T-cell (primary cell): ENCODE measurements at places on chromosomes 1 and 21. TPM values are rescaled to one million over a fixed set of nuclear protein-coding genes. Genes with fewer than 3 reads are reported as not detected.

Gene LCE2B
- not detected for total RNA-seq

DNA sequence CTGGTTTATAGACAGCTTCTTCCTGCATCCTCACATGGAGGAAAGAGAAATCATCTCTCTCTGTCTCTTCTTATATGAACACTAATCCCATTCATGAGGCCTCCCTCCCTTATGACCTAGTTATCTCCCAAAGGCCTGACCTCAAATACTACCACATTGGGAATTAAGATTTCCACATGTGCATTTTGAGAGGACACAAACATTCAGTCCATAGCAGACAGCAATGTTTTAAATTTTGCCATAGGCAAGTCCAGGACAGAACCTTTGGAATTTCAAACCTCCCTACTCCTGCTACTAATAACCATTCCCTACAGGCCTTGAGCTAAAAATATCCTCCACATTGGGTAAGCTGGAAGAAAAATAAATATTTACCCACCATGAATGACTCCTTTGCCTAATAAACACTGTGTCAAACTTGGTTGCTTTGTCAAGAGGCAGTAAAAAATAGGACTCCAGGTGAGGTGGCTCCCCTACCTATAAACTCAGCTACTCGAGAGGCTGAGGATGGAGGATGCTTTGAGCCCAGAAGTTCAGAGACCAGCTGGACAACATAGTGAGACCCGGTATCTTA is 113.7 kb downstream of the ZNF281 start:
- DNase-seq, result no peak

Gene KRTAP12-3
- total RNA-seq, result not detected

- no peak for DNase-seq
Observed at GRCh38 chr1:37732111-37732780, 32.7 kb downstream of the EPHA10 start.

Gene SLAMF9
- total RNA-seq, result not detected

GRCh38 chr1:149979245-149979971 is 31.1 kb downstream of the OTUD7B start:
- no peak for DNase-seq

DNA sequence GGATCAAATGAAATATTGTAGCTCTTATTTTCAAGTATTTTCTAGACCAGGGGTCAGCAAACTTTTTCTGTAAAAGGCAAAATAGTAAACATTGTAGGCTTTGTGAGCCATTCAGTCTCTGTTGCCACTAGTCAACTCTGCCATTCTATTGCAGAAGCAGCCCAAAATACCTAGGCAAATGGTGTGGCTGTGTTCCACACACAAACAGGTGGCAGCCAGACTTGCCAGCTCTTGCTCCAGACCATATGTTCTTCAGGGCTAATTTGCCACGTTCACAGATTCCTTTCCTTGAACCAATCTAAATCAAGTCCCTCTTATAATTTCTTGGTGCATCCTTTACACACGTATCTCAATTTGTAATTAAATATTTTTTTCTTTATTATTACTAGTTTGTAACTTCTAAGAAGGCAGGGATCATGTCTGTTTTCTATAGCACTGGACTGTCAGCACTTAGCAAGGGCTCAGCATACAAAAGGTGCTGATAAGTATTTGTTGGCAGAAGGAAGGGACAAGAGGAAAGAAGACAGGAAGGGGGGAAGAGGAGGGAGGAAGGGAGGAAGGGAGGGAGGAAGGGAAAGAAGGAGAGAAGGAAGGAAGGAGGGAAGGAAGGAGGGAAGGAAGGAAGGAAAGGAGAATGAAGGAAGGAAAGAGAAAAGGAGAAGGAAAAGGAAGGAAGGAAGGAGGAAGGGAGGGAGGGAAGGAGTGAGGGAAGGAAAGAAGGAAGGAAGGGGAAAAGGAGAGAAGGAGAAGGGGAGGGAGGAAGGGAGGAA is 106.5 kb upstream of the EDEM3 start:
- DNase-seq, result no peak

DNA sequence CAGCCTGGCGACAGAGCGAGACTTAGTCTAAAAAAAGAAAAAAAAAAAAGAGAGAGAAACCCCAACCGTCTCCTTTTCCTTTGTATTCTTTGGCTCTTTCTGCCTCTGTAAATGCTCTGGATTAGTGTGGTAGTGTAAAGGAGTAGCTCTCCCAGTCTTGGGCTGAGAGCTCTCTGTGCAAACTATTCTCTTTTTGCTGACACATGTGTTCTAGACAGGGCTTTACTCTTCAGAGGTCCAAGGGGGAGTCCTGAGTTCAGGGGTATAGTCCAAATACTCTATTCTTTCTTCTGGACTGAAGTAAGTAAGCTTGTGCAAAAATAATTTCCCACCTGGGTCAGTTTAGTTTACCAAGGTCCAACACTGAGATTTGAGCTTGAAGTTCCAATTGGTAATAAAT is 183.8 kb upstream of the KCNK2 start:
- DNase-seq, result no peak

DNA sequence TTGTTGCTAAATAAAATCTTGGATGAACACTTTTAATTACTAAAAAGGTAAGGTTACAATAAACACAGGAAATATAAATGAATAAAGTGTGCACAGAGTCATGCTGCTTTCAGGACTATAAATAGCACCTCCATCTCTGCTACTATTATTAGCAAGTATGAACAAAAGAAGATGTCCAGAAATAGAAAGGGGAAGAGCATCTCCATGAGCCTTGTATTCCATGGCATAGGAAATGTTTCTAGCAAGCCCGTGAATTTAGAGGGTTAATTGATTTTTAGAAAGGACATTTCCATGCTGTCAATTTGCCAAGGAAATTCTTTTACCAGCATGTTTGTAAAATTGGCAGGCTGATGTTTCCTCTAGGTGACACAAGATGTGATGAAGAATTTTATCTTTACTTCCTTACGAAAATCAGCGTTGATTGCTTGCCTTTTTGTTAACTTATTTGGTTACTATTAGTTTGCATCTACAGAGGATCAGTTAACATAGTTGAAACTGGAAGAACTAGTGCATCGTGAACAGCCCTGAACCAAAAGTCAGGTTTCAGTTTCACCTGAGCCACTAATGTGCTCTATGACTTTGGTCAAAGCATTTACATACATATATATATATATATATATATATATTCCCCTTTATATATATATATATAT is 45.3 kb downstream of the NR5A2 start:
- no peak for DNase-seq

DNA sequence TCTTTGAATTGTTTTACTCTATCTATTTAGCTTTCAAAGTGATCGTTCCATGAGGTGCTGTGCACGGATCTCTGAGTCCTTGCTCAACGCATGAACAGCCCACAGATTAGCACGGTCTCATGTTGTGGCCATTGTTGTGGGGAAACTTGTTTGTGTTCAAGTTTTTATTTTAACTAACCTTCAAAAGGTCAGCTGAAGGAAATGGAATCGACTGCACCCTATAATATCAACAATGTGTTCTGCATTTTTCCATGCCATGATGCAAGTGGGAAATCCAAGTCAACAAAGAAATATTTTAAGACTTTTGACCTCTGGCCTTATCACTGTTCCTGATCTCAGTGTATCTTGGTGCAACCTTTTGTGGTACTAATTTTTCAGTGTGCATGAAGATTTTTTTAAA is 6.1 kb downstream of the SH2D1B start:
- no peak for DNase-seq

Gene A3GALT2
- not detected for total RNA-seq

Gene MROH9
- total RNA-seq, result not detected

- no peak for DNase-seq
Observed at GRCh38 chr1:93907718-93908117, 1.5 kb downstream of the GCLM start.

Gene CYP4X1
- total RNA-seq, result not detected

Gene TNFRSF4
- total RNA-seq, result 15.1 TPM

- DNase-seq, result no peak
Observed at GRCh38 chr1:100441146-100441545, 88.8 kb downstream of the CDC14A start.

DNA sequence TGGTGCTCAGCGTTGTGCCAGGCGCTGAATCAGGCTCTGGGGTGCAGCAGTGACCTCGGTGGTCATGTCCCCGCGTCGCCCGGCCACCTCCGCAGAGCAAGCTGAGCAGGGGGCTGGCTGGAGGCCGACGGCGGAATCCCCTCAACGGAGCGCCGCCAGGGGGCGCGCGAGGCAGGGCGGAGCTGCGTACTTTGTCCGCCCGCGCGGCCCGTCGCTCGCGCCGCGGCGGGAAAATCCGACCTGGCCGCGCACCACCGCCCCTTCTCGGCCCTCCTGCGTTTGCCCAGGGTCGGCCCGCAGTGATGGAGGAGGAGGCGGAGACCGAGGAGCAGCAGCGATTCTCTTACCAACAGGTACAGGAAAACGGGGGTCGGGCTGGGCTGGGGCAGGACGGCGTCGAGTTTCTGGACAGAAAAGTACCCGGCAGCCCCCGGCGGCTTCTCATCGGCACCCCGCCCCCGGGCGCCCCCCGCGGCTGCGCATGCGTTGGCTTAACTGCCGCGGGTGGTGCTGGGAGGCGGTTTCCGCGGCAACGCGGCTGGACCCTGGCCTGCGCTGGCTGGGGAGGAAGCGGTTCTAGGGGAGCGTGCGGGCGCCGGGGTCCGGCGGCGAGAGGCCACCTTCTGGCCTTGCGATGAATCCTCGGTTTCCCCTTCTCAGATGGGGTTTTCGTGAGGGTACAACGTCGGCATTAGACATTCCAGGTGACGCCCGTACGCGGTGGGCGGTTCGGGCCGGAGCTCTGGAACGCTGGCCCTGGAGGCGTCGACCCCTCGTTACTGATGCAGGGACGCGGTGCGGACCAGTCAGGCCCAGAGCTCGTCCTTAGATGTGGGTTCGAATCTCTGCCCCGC is at the start of gene CENPS:
TSS of gene CENPS (plus strand) at position 218 of the 854 bp plus-strand sequence. CDS start at position 303, 85 bp downstream.
- DNase-seq, result peak; percentile 86

Gene RHD
- 0.19 TPM for total RNA-seq

DNA sequence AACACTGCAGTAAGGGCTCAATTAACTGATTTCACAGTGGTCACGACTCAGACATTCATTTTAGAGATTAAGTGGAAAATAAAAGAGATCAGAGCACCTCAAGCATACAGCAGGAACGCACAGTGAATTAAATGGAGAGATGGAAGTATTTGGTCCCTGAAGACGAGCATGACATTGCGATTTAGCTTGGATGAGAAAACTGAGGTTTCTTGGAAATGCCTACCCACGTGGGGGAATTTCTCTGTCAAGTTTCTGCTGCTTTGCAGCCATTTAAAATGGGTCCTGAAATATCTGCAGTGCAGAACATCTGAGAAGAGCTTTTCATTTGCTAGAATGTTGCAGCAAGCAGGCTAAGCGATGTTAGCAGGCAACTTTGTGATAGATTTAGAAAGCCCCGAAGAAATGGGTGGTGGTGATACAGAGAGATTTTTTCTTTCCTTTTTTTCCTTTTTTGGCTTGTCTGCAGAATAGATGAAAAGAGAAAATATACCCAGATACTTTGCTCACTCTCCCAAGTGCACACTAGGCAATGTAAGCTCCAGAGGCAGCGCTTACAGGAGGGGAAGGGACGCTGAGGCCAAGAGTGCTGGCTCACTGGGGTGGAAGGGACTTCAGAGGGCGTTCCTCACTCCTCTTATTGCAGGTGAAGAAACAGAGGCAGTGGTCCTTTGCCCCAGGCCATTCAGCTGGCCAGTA is 258.0 kb downstream of the KCNJ6 start:
- no peak for DNase-seq

DNA sequence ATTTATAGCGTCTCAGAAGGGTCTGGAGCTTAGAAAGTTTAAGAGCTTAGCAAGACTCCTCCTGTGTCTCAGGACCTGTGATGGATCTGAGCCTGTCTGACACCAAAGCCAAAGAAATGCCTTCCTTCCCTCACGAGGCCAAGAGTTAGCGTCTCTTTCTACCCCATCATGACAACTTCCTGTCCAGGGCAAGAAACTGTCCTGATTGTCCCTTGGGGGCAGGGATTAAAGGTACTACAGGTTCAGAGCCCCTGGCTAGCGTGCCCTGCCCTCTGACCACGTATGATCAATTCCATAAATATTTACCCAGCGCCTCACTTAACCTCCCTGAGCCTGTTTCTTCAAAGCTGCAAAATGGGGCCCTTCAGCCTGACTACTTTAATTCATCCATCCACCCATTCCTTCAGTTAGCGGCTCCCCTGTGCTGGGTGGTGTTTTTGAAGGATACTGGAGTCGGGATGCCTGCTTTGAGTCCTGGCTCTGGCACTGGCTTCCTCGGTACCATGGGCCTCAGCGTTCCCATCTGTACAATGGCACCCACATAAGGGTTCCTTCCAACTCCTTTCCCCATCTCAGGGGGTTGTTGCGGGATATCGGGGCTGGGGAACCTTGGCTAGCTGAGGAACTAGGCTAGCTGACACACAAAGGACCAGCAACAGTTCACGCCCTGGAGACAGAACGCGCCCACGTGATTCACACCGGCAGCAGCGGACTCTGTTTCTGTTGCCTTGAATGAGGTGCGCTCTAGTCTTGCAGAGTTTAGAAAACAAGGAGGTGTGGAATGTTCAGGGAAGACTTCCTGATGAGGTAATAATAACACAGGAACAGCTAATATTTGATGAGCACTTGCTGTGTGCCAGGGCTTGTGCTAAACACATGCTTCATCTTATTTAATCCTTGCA is 23.0 kb upstream of the EPHA2 start:
- DNase-seq, result no peak

GRCh38 chr21:45973475-45974072 is 8.0 kb upstream of the COL6A1 start:
- peak; percentile 77 for DNase-seq

DNA sequence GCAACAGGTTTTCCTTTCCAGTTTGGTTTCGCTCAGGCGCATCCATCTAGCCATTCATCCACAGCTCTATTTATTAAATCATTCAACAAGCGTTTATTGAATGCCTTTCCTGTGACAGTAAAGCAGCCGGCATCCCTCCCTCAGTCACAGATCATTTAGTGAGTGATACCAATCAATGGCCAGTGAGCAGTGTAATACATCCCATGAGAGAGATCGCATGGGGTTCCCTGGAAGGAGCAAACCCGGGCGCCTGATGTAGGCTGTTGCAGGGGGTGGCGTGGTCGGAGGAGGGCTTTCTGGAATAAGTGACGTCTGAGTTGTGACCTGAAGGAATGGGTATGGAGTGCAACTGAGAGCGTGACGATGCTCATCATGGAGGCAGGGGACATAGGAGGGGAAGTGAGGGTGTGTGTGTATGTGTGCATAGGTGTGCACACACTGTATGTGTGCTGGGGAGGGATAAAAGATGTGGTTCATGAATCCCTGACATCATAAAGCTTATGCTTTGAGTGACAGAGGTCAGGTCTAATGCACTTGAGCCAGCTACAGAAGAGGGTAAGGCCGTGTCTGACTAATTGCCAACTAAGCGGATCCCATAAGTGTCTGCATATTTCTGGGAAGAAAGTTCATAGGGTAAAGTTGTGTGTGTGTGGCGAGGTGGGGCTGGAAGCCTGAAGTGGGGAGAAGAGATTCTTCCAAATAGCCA is 6.6 kb downstream of the FCMR start:
- no peak for DNase-seq
